Fibroblast of upper back skin (primary cell): ENCODE measurements at places on chromosomes 13 and 19.
A peak's percentile ranks its signal among the peaks of the same experiment; 100 is the strongest.

DNA sequence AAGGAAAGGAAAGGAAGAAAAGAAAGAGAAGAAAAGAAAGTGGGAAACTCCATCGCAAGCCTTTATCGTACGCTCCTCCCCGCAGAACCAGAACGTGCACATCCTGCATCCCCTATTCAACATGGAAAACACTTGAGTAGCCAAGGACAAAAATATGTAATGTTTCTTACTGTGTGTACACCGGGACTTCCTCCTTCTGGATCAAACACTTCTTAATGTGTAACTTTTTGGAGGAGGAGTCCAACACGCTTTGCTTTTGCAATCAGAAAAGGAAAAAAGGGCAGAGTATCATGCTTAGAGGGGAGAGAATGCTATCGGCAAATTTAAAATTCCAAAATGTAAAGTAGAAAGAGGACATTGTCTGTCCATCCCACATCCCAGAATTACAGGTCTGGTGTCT, 7.8 kb upstream of the SHFL start:
- no peak for DNase-seq

DNA sequence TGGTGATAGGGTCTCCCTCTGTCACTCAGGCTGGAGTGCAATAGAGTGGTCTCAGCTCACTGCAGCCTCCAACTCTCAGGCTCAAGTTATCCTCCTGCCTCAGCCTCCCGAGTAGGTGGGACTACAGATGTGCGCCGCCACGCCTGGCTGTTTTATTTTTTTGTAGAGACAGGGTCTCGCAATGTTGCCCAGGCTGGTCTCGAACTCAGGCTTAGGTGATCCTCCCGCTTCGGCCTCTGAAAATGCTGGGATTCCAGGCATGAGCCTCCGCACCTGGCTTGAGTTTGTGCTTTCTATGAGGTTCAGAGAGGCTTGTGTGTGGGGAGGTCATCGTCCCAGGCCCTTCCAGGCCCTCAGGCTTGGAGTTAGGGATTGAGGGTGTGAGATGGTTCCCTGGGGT, 39.2 kb upstream of the TNFAIP8L1 start:
- DNase-seq, result no peak

GRCh38 chr19:14554382-14554812, 17.5 kb downstream of the NDUFB7 start:
- no peak for DNase-seq

DNA sequence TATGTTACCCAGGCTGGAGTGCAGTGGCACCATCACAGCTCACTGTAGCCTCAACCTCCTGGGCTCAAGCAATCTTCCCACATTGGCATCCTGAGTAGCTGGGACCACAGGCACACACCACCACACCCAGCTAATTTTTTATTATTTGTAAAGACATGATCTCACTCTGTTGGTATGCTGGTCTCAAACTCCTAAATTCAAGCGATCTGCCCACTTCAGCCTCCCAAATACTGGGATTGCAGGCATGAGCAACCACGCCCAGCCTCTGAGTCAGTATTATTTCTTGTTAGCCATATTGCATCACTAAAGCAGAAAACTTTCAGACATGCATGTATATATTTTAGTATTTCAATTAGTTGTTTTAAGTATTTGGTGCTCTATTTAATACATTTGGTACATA, 376.4 kb downstream of the GPC6 start:
- DNase-seq, result peak; percentile 90

GRCh38 chr19:58086825-58087710, 11.0 kb downstream of the ZSCAN18 start:
- no peak for DNase-seq

GRCh38 chr19:41545547-41545946, 30.4 kb upstream of the CEACAM21 start:
- DNase-seq, result no peak

GRCh38 chr13:106099765-106100164, 435.7 kb downstream of the EFNB2 start:
- DNase-seq, result no peak

DNA sequence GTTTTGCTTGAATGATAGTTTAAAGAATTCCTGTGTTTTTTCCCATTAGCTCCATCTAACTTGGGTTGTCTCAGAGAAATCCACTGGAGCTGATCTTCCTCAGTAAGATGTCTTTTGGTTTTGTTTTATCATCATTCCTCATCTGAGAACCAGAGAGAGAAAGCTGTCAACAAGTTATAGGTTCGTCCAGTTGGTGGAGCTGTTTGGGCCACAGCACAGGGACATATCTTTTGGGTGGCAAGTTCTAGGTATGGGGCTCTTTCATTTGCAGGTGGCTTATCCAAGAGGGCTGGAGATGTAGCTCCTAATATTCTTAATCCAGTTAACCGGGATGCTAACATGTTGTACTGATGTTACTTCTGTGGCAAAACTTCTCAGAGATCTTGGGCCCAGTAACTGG, 174.2 kb downstream of the KCNRG start:
- no peak for DNase-seq

DNA sequence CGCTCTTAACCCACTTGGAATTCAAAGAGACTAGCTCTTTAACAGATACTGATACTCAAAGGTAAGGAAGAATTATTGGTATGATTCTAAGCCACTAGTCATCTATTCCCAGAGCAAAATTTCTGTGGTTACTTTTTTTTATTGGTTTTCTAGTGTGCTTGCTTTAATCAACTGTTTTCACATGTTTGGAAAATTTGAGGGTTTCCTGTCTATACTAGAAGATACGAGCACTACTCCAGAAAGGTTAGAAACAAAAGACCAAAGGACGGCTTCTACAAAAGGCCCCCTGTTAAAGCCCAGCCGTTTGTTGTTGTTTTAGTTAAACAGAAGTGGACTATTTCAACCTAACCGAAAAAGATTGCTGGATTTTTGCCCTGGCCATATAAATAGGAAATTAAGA, 18.5 kb upstream of the LPAR6 start:
- DNase-seq, result peak; percentile 46

DNA sequence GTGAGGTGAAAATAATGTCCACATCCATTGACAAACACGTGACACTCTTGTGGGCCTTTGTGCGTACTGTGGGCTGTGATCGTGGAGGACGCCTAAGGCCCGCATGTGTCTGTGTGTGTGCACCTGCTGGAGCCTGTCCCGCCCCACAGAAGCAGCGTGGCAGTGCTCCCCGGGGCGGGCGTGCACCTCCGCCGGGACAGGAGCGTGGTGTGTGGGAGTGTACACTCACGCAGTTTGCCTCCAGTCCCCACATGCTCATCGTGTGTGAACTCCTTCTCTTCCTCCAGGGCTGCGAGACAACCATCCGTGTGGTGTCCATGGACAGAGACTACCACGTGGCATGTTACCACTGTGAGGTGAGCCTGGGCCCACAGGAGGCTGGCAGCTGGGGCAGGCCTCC, 13.9 kb downstream of the WTIP start:
- no peak for DNase-seq

- DNase-seq, result no peak
These were observed 553.4 kb upstream of the KLF12 start for GRCh38 chr13:74687442-74688182.

GRCh38 chr13:59665184-59665583, 498.5 kb downstream of the DIAPH3 start:
- no peak for DNase-seq

- no peak for DNase-seq
These were observed 1258.6 kb downstream of the OLFM4 start for GRCh38 chr13:54287062-54287764.

DNA sequence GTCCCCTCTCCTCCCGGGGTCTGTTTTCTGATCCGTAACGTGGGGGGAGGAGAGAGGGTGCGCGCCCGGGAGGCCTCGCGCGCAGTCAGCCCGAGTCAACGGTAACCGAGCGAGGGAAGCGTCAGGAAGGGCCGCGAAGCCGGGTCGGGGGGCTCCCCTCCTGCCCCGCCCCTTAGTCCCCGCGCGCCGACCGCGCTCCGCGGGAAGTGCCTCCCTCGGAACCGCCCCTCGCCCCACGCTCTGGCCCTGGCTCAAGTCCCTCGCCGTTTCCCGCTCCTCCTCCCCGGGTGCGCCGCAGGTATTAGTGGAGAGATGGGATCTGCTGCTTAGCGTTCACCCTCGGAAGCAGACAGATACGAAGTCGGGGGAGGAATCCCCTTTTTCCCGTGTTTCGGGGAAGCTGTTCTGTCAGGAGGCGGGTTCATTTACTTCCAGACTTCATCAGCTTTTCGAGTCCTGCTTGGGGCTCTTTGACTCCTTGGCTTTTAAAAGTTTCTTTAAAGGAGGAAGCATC, 770 bp downstream of the HNRNPM start:
- no peak for DNase-seq

GRCh38 chr13:46490129-46490528, 62.8 kb upstream of the LRCH1 start:
- DNase-seq, result no peak

DNA sequence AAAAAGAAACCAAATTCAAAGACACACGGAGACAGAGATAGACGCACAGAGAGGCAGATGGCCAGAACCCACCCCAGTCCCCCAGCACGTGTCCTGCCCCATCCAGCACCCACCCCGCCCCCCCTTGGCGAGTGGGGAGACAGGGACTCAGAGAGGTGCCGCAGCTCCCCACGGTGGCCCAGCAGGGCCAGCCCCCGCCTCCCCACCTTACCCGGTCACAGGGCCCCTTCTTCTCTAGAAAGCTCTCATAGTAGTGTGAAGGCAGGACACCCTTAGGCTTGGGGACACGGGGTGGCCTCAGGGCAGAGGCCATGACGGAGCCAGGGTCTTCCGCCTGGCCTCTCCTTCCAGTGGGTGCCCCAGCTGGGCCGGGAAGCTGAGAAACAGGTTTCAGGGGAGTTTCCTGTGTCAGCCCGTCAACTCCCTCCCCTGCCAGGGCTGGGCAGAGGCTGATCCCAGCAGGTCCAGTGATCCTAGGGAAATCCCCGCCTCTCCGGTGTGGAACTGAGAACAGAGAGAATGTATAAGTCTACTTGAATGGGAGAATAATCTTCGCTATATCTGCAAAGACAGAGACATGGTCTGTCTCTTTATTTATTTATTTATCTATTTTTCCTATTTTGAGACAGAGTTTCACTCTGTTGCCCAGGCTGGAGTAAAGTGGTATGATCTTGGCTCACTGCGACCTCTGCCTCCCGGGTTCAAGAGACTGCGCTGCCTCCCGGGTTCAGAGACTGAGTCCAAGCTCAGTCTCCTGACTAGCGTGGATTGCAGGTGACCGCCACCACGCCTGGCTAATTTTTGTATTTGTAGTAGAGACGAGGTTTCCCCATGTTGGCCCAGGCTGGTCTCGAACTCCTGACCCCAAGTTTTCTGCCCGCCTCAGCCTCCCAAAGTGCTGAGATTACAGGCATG, at the start of gene STAP2:
STAP2 (minus strand) TSS at position 387 of the 915 bp plus-strand sequence; CDS start at position 313, 74 bp downstream.
- no peak for DNase-seq

- DNase-seq, result no peak
These were observed 56.7 kb upstream of the MED4 start for GRCh38 chr13:48151363-48152161.

DNA sequence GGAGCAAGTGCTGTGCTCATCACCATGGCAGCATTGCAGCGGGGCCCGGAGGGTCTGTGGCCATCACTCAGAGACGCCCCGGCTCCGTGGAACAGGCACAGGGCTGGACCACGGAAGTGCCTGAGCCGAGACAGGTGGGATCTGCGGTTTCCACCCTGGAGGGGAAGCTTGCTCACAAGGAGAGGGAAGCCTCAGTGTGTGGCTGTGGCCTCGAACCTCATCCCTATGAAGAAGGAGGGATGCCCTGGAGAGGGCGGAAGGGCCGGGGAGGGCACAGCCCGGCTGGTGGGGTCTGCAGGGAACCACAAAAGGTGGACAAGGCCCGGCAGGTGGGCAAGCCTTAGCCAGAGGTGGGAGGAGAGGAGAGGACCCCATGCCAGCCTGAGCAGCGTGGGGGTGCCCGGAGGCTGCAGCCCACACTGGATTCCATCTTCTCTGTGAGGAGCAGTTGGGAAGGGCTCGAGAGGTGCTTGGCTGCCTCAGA, 30.4 kb upstream of the TMEM255B start:
- DNase-seq, result no peak

DNA sequence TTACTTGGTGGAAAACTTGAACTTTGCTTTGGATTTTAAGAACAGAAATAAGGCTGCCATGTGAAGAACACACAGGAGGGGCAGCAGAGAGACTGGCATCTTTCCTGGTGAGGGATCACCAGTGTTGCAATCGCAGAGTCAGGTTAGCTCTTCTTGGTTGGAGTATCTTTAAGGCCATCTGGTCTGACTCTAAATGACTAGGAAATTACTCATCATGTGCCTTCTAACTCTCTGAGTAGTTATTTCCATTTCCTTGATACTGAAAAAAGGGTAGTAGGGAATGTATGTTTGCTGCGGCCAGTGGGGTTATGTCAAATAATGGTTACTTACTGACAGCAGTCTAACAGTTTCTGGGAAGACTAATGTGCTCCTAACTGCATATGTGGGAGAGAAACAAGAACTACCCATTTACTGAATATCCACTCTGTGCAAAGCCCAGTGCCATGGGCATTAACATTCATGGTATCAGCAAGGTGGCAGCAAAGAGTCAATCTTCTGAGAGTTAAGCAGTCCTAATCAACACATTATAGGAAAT, 122.1 kb downstream of the COG6 start:
- peak; percentile 96 for DNase-seq

DNA sequence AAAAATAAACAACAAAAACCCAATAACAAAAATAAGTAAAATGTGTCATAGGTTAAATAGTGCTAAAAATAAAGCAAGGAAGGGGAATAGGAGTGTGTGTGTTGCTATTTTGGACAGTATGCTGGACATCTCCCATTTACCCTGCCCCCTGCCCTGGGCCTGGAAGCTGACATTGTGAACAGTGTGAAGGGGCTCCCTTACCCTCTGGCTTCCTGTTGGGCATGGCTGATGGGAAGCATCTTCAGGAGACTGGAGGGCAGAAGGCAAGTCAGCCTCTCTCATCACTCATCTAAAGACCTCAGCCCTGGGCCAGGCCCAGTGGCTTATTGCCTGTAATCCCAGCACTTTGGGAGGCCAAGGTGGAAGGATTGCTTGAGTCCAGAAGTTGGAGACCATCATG, 26.7 kb downstream of the KCTD15 start:
- DNase-seq, result no peak

- no peak for DNase-seq
These were observed 9.9 kb downstream of the ZNF611 start for GRCh38 chr19:52724701-52725514.

DNA sequence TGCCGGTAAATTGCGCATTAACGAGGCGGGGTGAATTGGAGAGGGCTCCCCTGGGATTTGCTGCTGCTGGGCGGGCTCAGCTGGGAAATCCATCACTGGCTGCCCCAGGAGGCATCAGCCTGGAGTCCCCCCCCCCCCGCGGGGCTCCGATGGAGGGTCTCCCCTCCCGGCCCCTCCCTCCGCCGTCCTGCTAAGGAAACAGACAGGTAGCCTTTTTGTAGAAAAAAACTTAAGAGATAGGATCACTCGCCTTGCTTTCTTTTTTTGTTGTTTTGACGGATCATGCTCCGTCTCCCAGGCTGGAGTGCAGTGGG, 6.8 kb downstream of the TLE6 start:
- DNase-seq, result no peak
